Stimulated activated CD8-positive, alpha-beta memory T cell treated with anti-CD3 and anti-CD28 coated beads, Interleukin-4, amount 100 ng/mL, for 1 hour (primary cell): ENCODE measurements at places on chromosomes 1 and 21.

DNA sequence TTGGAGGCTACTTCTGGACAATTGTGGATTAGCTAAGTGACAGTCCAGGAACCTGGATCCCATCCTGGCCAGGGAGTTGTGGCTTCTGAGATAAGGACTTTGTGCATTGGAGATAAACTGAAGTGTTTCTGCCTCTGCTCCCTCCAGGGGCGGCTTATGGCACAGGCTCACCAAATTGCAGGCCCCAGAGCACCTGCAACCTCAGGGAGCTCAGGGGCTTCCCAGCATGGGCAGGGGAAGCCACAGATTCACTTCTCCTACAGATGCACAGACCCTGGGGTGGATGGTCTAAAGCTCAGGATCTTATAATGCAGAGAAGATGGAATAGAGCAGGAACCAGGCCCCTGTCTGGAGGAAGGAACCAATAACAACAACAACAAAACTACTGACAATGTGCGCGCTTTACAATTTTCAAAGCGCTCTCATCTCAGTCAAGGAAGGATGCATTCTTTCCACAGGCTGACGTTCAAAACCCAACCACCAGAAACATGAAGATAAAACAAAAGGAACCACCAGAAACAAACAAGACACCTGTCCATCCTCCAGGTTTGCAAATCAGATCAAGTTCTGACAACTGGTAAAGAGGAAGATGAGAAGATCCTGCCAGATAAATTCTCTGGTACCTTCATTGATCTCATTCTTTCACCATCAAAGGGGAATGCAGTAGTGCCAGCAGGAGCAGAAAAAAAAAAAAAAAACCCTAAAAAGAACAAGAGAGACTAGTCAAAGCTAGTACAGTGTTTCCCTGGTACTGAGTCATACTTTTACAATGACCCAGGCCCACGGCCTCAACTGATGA, 121.0 kb upstream of the IRF2BP2 start:
- DNase-seq, result no peak

GRCh38 chr1:151773702-151774101, 10.4 kb upstream of the MRPL9 start:
- no peak for DNase-seq

DNA sequence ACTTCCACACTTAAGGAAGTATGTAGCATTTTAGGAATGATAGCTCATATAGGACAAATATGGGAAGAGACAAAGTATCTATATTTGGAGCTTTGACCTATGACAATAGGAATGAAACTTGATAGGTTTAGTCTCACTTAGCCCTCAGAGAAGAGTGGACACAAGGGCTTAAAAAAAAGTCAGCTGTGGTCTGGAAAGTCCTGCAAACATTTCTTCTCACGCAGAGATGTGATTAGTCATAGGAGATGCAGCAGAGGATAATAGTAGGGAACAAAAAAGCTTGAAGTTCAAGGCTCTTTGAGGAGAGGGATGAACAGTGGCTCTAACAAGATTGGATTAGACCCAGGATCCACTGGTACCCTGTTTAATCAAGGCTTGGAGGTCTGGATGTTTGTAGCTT, 14.8 kb upstream of the RNF220 start:
- no peak for DNase-seq

DNA sequence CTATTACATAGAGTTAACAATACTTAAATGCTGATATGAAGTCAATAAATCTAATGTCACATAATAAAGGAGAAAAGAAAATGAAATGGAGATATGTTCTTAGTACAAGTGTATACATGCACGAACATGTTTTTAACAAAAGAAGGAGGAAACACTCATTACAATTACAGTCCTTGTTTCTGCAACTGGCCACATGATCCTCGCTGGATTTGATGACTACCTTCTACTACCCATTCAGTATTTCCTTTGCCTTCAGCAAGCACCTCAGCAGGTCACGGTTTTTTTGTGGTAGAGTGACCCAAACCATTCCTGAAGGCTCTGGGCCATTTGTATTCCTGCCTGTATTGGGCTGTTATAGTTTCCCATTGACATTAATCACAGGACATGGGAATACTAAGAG, 172.8 kb upstream of the CXADR start:
- no peak for DNase-seq

DNA sequence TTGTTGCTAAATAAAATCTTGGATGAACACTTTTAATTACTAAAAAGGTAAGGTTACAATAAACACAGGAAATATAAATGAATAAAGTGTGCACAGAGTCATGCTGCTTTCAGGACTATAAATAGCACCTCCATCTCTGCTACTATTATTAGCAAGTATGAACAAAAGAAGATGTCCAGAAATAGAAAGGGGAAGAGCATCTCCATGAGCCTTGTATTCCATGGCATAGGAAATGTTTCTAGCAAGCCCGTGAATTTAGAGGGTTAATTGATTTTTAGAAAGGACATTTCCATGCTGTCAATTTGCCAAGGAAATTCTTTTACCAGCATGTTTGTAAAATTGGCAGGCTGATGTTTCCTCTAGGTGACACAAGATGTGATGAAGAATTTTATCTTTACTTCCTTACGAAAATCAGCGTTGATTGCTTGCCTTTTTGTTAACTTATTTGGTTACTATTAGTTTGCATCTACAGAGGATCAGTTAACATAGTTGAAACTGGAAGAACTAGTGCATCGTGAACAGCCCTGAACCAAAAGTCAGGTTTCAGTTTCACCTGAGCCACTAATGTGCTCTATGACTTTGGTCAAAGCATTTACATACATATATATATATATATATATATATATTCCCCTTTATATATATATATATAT, 45.3 kb downstream of the NR5A2 start:
- no peak for DNase-seq

- DNase-seq, result no peak
Observed at GRCh38 chr1:2506901-2507565, 19.4 kb downstream of the PANK4 start.

- DNase-seq, result no peak
Observed at GRCh38 chr1:70583522-70583921, 172.5 kb downstream of the CTH start.

- no peak for DNase-seq
Observed at GRCh38 chr1:37519613-37520012, 5.0 kb upstream of the MEAF6 start.

- no peak for DNase-seq
Observed at GRCh38 chr1:25902462-25902861, 3.8 kb downstream of the STMN1 start.

GRCh38 chr1:36369061-36369861, 16.5 kb downstream of the STK40 start:
- DNase-seq, result peak; percentile 80

GRCh38 chr21:35344582-35344981, 295.5 kb upstream of the RUNX1 start:
- DNase-seq, result no peak

GRCh38 chr1:118483245-118484006, 298.4 kb upstream of the SPAG17 start:
- no peak for DNase-seq

DNA sequence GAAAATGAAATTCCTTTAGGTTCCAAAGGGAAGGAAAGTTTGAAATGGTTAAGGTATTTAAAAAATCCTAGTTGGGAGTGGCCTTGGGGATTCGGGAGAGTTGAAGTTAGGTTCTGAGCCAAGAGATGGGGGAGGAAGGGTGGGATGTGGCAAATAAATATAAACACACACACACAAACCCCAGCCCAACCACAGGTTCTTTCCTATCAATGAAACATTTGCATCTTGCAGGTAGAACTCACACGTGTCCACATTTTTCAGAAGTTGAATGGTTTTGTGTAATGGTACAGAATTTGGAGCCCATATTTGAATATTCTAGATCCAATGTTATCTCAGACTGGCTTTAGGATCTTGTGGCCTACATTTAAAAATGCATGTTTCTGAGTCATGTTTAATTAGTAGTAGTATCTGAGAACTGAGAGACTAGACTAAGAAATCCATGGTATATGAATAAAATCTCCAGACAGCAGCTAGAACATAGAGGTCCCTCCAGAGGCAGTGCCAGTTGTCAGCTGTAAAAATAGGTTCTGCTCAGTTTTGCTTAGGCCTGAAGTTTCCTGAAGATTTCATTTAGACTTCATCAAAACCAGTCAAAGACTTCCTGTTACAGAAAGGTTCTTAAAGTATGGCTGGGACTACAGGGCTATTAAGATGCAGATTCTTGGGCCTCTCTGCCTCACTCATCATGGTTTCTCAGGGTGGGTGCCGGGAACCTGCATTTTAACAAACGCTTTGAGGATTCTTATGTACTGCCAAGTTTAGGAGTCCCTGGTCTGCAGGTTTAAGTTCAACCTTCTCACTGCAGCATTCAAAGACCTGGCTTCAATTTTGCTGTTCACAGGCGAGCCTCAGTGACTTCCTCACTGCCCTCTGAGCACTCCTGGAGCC, 21.3 kb downstream of the RUNX1 start:
- no peak for DNase-seq

DNA sequence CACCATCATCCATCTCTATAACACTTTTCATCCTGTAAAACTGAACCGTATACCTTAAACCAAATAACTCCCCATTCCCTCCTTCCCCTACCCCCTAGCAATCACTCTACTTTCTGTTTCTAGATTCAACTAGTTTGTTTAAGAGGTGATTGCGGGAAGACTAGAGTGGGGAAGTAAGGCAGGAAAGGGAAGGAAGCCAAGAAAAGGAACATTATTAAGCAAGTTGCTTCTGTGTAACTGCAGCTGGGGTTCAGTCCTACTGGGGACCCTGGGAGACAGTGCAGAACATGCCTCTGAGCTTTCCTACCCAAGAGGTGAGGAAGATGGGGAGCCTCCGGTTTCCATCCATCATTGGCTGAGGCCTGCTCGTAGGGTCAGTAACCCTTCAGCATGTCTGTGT, 28.9 kb upstream of the H3-3A start:
- DNase-seq, result no peak

- DNase-seq, result no peak
Observed at GRCh38 chr1:8733484-8733883, 84.0 kb downstream of the RERE start.

GRCh38 chr1:1000357-1001056, 610 bp upstream of the HES4 start:
- peak; percentile 44 for DNase-seq

DNA sequence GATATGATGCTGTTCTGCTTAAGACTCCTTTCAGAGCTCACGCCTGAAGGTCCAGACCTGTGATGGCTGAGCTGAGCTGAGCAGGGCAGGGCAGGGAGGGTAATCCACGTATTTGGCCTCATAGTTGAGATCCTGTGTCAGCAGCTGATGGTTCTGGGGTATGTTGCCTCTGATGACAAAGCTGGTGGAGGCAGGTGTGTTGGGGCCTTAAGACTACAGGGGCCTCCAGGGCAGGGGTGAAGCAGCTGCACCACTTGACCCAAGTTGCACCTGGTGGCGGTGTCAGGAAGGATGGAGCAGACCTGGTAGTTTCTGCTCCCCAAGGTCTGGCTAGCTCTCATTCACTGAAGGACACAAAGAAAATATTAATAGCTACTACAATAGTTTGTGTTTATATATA, 57.0 kb downstream of the FCRL5 start:
- no peak for DNase-seq

DNA sequence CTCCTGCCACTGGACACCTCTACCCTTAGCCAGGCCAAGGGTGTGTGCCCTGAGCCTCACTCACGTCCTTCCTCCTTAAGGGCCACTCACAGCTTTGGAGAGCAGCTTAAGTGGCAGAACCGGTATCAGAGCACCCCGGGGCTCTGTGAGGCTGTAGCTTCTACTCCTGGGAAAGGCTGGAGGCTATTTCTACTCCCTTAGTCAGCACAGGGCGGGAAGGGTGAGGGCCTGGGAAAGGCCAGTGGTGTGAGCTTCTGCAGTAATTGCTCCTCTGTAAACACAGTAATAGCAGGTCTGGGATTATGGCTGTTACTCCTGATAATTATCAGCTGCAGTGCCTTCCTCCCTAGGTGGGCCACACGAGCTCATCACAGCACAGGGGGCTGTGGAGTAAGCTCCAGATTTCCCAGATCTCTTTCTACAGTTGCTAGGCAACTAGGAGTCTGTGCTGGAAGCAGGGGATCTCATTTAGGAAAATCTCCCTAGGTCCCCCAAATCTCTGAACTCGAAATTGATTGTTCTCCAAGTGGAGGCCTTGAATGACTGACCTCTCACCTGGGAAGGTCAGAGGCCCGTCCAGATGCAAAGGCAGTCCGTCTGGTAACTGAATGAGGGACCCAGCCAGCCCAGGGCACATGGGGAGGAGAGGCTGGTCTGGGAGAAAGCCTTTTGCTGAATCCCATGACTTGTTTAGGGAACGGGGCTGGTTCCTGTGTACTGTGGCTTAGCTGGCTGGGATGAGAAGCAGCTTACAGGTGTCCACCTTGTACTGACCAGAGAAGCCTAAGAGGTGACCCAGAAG, 29.3 kb downstream of the IER5 start:
- no peak for DNase-seq

- DNase-seq, result no peak
Observed at GRCh38 chr1:200530623-200531261, 89.8 kb downstream of the KIF14 start.

DNA sequence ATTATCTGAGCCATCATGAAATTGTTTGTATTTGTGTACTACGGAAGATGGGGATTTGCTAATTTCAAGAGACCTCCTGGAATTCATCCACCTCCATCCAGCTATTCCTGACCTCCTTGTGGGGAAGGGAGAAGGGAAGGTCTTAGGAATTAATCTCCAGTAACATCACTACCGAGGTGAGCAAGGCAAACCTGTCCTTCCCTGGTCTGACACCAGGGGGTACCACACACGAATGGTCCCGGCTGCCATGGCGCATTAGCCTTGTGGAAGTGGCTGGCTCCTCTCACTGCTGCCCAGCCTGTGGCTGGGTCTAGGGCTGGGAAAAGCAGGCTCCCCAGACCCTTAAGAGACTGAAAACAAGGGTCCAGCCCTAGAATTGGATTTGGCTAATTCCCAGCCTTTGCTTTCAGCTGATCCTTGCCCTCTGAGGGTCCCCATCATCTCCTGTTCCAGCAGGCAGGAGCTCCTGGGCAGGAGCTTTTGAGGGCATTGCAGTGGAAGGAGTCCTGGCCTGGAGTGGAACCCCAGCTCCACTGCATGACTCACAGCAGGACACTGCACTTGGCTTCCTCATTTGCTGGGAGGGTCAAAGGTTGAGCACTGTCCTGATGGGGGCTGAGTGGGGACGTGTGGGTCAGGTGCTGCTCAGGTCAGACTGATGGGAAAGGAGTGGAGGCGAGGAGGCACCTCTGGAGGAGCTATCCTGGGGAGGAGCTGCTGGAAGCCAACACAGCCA, 34.8 kb downstream of the RIMS3 start:
- DNase-seq, result no peak

DNA sequence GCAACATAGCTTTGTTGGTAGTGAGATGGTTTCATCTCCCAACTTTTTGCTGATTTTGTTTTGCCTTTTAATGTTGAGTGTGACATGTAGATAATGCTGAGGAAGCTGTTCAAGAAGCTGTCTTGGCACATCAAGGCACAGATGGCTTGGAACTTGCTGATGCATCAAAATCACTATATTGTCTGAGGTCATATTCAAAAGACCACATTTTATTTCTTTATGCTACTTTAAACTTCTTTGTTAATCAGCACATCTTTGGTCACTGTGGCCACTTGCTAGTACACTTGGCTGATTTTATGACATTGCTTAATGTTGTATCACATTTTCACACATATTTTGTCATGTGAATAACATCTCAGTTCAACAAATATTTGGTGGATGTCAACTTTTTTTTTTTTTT, 87.1 kb upstream of the BCL10 start:
- DNase-seq, result no peak

- DNase-seq, result no peak
Observed at GRCh38 chr1:231810415-231810814, 183.8 kb downstream of the DISC1 start.
